ENCODE measurements at places on chromosomes 11 and 22.

- DNase-seq = no peak
These were observed at the start of gene PYGM for GRCh38 chr11:64759722-64760719. Gene PYGM, minus strand, starts transcription at chr11:64759974. Its CDS starts 76 bp downstream, at chr11:64759898.

GRCh38 chr11:115848611-115849010 is 344.4 kb upstream of the CADM1 start:
- DNase-seq = no peak

DNA sequence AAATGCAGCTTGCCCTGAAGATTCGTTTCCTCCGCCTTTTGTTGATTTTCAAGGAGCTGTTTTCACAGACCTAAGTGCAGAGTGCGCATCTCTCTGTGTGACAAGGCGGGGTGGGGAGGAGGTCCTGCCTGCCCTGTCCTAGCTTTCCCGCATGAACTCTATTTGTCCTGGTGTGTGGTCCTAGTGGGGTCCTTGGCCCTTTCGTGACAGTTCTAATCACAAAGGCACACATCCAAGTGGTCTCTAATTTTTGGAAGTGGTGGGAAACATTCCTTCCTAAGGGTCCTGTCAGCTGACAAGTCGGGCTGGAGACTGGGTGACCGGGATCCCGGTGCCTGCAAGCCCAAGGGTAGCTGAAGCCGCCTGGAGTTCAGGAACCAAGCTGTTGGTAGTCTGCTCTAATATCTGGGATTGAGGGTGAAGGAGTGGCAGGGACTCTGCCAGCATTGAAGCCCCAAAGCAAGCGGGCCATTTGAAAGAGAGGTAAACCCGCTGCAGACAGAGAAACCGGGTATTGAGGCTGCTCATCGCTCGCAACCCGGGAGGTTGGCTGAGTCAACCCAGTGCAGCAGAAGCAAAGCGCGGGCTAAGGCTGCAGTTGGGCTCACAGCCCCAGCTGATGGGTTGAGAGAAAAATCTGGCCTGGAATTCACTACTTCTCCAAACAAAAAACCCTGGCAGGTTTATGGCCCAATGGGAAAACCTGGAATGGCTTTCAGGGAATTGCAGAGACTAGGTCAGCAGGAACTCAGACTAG is 28.1 kb upstream of the FBXO3 start:
- DNase-seq = no peak

- no peak for DNase-seq
These were observed 3.6 kb upstream of the SORL1 start for GRCh38 chr11:121448431-121448941.

DNA sequence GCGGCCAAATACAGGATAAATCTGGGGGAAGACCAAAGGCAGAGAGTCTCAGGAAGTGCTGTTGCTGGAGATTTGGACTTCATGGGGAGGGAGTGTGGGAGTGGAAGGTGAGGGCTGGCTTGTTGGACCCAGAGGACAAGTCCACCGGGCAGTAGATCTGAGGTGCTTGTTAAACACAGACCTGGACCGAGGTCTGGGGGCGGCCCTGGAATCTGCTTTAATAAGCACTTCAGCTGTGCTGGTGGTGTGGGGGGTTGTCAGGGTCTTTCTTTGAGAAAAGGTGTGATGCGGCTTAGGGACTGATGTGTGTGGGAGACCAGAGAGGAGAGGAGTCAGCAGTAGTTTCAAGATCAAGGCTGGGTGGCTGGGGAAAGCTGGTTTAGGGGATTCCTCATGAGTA is 4.4 kb downstream of the TRMU start:
- DNase-seq = no peak

DNA sequence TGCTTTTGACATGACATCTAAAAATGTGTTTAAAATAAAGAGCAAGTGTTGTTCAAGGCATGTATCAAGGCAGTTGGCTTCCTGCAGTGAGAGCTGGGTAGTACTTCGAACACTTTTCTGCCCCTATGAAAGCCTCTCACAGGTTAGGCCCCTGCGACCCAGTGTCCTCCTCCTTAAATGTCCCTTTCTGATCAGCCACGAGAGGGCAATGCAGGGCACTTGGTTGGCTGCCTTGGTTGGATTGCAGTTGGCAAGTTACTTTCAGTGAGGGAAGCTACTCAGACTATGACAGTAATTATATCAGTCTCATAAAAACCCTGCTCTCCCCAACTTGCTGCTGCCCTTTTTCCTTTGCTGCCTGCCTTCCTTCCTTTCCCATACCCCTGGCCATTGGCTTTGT is 743.8 kb downstream of the NTM start:
- DNase-seq = no peak

DNA sequence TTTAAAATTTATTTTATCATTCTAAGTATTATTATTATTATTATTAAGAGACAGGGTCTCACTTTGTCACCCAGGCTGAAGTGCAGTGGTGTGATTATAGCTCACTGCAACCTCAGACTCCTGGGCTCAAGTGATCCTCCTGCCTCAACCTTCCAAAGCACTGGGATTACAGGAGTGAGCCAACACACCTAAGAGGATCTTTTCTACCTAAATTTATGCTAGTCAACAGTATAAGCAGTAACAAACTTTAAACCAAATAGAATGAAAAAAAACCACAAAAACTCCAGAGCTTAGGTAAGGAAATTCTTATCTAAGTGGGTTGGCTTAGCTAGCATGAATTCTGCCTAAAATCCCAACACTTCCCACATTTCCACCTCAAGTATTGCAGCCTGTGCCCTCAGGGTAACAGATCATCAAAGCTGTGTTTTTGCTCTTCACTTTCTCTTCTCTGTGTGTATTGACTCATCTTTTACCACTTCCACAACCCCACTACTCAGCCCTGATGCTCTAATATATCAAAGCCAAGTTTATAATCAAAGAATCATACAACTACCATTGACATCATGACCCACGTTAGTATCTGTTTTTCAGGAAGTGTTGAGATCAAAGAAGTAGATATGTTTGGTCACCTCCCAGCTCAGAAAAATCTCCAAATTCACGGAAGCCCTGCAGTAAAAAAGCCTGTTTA is 93.7 kb upstream of the SPON1 start:
- peak; percentile 64 for DNase-seq

DNA sequence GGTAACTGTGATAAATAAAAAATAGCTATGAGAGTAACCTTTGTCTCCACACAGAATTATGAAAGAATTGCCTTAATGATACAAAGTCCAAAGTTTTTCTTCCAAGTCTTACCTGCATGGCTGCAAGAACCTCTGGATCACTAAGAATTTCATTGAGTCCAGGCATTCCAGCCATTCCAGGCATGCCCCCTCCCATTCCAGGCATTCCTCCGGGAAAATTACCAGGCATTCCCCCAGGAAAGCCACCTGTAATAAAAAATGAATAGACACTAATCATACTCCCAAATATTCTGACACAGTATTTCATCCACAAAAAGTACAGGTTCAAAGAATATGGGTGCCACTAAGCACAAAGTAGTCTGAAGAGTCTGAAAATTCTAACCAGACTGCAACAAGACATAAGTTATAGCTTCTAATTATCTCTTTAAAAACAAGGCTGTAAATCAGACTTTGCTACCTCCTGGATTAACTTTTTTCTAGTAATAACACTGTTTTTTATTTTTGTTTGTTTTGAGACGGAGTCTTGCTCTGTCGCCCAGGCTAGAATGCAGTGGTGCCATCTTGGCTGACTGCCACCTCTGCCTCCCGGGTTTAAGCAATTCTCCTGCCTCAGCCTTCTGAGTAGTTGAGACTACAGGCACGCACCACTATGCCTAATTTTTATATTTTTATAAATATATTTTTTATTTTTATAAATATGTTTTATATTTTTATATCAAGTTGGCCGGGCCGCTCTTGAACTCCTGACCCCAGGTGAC is 8.0 kb upstream of the SLC25A17 start:
- DNase-seq = no peak

- DNase-seq = no peak
These were observed 3.0 kb downstream of the TTC12 start for GRCh38 chr11:113317339-113317738.

DNA sequence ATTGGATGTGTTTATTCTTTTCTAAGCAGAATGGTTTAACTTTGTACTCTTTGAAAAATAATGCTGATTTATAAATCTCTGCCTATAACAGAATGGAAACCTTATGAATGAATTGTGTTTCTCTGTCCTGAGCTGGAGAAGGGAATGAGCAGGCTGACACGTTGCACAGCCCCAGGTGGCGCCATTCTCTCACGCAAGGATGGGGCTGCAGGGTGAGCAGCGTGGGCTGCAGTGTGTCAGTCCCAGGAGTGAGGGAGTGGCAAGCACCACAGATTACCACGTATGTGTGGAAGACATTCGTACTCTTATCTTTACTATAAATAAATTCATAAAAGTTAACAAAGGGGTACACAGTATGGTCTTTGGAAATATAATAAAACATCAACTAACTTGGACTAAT is 33.4 kb downstream of the FDX1 start:
- DNase-seq = peak; percentile 16

DNA sequence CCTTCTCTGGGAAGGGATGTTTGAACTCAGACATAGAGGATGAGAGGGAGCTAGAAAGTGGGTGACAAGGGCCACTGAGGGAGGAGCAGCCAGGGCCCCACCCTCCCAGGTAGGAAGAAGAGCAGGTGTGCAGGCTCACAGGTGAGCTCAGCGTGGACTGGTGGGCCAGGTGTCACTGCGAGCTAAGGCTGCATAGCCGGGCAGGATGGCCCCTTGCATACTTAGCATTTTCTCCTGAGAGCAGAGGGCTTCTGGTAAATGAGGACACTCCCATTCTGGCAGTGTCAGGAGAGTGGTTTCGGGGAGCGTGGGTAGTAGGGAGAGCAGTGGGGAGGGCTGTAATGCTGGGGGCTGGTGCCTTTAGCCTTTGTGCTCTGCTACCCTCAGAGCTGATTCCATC is 843.4 kb downstream of the TBC1D22A start:
- DNase-seq = no peak

DNA sequence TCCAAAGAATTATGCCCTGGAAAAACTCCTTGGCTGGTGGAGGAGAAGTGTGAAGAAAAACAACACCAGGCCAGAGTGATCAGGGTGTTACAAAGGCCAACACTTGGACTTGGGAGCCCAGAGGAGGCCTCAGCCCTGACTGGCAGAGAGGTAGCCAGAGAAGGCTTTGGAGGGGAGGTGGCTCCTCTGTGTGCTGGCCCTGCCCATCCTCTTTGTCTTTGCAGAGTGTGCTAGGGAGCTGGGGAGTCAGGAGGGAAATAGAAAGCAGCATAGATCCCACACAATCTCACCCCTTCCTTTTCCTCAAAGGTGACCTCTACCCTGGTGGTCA is 12.0 kb upstream of the P2RY6 start:
- DNase-seq = no peak

DNA sequence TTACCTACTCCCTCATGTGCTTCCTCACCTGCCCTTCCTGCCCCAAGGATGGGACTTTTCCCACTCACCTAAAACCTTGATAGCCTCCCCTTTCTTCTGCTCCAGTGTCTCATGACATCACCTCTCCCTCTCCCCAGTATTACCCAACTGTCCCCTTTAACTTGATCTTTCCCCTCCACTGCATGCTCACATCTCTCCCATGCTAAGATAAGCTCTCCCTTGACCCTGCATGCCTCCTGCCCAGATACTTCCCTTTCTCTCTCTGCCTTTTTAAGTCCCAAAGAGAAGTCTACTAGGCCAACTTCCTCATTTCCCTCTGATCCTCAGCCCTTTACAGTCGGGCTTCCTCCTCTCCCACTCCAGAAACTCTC is 14.8 kb downstream of the CD3E start:
- no peak for DNase-seq

DNA sequence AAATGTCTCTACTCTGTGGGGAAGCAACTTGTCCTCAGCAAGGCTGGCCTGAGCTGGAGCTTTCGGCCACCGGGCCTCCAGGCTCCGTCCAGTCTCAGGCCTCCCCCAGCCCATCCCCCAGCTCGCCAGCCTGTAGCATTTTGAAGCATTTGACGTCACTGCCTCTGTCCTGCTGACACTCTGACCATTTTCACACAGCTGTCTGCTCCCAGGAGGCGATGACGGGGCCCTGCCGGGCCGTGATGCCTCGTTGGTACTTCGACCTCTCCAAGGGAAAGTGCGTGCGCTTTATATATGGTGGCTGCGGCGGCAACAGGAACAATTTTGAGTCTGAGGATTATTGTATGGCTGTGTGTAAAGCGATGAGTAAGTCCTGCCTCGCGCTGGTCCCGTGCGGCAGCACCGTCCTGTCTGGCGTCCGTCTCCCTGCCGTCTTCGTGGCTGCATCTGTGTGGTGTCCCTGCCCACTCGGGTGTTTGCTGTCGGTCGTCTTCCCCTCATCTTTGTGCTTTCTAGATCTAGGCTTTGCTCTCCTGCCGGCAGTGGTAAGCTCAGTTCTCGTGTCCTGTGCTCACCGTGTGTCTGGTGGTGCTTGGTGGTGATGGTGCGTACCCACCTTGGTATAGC is 36.1 kb upstream of the ST14 start:
- DNase-seq = no peak

DNA sequence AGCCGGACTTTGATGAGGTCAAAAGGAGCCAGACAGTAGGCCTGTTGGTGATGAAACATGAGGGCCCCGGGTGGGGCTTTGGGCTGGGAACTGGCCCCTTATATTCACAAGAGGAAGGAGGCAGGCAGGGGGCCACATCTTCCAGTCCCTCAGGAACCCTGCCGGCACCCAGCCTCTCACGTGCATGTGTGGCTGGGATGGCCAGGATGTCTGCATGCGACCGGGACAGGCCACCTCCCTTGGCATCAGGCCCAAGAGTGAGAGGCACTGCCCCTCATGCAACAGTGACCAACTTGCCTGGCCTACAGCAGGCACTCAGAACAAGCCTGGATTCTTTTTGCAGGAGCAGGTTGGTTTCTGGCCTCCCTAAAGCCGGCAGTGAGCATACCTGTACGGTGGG is 5.4 kb downstream of the SLC25A45 start:
- no peak for DNase-seq

DNA sequence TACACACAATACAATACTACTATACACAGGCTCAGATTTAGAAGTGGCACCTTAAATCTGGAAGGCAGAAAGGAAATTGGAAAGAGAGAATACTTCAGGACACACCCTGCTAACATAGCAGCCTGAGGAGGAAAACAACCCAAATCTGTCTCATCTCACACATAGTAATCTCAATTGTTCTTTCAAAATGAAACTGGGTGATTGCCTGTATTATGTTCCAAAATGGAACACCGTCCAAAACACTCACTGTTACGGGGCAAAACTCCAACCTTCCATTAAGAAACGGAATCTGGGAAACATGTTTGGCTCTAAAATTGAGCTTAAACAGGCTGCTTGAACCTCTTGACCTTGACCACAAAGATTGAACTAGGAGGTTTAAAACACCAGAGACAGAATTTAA is 572.6 kb downstream of the OPCML start:
- no peak for DNase-seq
